ENCODE measurements at places on chromosomes 12 and 14.

DNA sequence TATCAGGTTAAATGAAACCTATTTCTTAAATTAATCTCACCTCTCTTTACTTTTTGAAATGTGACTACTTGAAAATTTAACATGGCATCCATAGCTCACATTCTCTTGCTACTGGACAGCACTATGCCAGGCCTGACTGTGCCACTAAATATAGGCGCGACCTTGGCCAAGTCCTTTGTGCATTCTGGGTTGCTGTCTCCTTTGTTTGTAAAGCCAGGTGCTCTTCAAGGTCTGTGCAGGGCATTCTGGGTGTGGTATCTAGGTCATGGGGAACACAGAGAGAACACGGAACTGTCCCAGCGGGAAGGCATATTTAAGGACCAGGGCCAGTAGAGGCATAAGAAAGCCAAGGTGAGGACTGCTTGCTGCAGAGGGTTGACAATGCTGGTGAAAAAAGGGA, 121.2 kb downstream of the ZNF664 start:
- DNase-seq: no peak

DNA sequence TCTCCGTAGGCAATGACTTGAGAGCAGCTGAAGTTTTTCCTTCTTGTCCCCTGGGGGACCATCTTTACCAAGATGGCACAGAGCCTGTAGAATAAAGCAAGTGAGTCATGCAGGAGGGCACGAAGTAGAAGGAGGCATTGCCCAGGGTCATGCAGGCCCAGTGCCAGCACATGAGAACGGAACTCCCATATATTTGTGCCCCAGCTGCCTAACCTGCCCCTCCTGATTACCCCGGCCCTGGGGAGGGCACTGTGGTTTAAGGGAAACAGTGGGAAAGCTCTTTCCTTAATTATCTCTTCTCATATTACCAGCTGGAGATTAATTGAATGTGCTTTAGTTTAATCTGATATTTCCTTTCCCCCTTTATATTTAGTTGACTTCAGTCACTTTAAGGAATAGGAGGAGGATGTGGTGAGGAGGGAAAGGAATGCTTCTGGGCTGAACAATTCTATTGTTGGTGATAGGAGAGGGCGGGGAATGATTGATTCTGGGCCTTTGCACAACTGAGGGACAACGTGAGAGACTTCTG, 51.9 kb downstream of the RASSF8 start:
- DNase-seq: no peak

- no peak for DNase-seq
Measured at GRCh38 chr14:72774141-72774540, 119.8 kb downstream of the DPF3 start.

DNA sequence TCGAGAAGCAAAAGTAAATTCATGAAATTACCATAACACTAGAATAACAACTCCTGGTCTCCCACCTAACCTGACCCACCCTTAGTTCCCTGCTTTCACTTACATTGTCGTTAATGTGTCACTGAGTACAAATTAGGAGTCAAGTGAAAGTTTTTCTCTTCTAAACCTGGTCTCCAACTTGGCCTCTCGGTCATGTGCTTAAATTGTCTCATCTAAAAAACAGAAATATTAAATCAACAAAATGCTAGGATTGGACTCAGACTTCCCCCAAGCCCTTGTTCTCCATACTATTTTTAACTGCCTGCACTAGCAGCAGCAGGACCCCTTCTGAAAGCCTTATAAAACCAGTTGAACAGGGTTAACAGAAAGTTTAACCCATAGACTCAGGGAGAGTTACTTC, 1.8 kb upstream of the BTG1 start:
- no peak for DNase-seq

DNA sequence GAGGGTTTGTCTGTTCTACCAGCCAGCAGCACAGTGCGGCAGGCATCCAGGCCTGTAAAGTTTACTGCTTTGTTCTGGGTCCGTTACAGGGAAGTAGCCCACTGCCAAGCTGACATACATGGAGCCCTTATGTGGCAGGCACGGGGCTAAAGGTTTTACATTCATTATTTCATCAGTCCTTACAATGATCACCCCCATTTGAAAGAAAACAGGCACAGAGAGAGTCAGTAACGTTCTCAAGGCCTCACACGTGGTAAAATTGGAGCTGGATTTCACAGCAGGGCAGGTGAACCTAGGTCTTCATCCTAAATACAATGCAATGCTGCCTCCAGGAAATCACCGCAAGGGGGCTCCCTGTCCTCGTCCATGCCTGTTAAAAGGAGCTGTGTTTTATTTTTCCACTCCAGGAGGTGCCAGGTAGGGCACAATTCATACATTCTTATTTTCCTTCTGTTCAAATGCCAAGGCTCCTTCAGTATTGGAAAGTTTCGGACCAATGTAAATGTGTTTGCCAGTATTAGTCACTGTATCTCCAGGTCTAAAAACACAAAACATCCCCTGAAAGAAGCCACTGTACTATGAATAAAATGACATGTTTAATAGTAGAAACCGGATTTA, 172.2 kb upstream of the GZMB start:
- peak; percentile 9 for DNase-seq

GRCh38 chr12:104858611-104859543, 99.2 kb downstream of the SLC41A2 start:
- no peak for DNase-seq

DNA sequence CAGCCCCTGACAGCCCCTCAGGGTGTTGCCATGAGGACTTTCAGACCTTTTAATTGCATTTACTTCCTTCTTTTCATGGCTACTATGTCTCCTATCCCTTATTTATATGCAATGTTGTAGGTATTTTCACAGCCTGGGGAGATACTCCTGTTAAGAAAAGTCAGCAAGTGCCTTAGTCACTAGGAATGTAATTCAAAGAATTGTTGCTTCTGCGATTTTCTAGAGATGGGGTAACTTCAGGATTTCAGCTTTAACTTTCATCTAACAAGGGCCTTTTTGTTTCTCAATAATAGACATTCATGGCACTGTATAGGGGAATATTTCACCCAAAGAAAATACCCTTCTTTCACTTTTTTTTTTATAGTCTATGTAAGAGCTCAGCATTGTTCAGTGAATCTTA, 533.3 kb upstream of the MIS18BP1 start:
- no peak for DNase-seq

DNA sequence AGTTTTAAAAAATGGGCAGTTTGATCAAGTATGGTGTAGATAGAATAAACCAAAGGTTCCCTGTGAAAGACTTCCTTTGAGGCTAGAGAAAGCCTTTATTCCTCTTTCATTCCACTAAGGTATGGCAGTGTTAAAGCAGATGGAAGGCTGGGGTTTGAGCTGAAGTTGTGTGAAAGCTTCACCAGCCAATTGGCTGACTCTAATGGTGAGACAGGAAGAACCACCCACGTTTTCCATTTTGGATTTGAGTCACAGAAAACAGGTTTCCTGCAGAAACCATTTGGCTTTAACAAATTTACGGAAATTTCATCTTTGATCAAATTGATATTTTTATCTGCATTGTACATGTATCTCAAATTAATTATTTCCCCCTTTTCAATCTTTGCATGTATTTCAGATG, 455.0 kb downstream of the PCNX1 start:
- DNase-seq: no peak

DNA sequence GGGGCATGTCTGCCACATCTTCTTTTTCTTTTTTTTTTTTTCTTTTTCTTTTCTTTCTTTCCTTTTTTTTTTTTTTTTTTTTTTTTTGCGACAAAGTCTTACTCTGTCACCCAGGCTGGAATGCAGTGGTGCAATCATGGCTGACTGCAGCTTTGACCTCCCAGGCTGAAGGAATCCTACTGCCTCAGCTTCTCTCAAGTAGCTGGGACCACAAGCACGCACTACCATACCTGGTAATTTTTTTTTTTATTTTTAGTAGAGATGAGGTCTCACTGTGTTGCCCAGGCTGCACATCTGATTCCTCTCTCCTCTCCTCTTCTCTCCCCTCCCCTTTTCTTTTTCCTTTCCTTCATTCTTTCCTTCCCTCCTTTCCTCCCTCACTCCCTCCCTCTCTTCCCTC, 18.5 kb downstream of the SLC15A5 start:
- DNase-seq: no peak

DNA sequence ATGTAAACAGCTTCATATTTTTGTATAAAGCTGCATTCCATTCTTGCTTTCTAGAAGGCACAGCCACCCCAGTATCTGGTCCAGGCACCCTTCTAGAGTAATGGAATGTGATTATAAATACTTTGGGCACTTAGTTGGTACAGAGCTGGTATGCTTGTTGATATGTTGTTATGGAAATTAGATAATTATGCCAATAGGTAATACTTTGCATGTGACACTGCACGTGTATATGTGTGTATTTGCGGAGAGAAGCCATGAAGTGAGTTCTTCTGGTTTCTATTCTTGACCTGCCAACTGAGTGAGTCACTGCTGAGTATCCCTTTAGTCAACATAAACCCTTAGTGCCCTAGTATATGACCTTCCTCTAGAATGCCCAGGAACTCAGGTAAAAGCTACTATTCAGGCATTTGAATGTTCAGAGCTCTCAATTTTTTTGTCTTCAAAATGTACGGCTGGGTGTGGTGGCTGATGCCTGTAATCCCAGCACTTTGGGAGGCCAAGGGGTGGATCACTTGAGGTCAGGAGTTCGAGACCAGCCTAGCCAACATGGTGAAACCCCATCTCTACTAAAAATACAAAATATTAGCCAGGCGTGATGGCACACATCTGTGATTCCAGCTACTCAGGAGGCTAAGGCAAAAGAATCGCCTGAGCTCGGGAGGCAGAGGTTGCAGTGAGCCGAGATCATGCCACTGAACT, 6.2 kb upstream of the TCP11L2 start:
- DNase-seq: no peak

DNA sequence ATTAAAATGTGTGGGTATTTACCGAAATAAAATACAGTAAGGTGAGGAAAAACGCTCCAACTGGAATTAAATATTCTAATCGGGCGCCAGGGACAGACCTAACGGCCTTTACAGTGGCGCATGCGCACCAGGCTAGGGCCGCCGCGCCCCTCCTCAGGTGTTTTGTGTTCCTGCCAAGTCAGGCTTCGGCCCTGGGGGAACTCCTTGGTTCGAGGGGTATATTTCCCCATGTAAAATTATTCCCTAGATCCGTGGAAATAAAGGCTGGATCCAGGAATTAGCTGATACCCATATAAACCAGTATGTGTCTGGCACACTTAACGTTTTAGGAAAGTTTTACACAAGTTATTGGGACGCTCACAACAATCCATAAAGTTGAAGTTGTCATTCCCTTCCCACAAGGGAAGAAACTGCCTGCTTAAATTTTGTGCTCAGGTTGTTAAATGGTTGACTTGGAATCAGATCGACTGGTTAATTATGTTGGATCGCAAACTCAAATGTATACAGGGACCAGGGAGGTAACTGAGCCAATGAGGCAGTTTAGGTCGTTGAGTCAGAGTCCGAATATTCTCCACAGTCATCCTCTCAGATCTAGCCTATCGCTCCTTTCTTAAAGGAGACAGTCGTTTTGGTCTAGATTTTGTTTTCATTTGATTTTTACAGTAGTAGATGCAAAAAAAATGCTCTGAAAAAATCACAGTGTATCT, 621 bp upstream of the ANAPC7 start:
- peak; percentile 73 for DNase-seq

- DNase-seq: no peak
Measured at GRCh38 chr12:53844994-53845844, 93.4 kb upstream of the HOXC13 start.

DNA sequence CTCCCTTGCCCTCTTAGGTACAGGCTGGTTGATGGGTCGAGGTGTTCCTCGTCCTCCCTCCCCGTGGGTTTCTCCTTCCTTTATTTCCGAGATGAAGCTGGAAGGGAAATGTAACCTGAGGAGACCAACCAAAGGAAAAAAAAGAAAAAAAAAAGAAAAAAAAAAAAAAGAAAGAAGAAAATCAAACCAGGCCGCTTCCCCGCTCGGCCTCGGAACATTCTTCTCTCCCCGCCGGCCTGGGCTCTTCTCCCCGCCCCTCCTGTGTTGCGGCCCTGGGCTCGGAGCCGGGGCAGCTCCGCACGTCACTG, 1.6 kb upstream of the NFATC4 start:
- no peak for DNase-seq

DNA sequence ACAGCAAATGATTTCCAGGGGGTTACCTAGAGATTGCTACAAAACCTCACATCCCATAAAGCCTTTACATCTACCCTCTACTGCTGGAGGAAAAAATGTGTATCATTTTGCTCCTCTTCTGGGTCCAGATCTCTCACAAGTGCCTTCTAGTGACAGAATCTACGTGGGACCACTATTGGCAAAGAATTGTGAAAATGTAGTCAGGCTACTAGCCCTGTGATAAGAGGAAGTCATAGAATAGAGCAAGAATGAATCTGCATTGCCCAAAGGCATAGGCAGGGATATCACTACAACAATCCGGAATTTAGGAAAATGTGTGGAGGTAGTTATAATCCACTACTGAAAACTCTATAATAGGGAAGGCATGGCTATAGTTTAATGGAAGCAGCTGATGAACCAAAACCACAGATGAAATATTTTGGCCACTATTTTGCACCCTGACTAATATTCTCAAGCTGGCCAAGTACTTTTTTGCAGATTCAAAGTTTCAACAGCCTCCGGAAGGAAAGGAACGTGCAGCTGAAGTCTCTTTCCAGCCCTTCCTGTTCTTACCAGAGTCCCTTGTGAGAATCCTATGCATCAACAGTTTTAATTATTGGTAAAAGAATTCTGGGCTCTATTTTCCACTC, 176.8 kb downstream of the PHLDA1 start:
- no peak for DNase-seq

- no peak for DNase-seq
Measured at GRCh38 chr12:24023081-24023480, 73.6 kb upstream of the SOX5 start.

DNA sequence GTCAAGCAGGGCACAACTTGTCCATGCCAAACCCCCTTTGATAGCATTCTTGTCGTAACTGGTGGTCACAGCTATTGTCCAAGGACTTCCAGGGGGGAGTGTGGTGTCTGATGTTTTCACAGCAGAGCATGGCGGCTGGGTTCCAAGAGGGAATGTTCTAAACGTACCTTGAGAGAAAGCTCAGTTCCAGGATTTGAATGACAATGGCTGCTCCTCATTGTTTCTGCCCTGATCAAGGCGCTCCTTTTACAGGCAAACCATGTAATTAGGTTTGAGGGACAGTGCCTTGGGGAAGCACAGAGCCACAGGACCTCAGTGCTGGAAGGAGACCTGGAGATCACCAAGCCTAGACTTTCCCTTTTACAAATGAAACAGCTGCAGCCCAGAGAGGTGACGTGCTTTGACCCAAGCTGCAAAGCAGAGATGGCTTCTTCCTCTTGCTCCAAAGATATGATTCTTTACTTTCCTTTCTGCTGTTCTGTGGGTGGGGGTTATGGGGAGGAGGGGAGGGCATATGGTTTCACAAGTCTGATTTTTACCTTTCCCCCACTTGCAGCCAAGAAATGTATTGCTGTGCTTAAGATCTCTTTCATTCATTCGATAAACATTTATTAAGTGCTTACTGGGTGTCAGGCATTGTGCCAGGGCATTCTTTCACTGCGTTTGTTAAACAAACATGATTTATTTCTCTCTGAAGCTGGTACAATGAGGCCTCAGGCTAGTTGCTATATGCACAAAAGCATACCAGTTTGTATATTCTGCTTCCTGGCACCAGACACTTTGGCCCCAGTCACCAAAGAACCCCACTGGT, 172.8 kb downstream of the KTN1 start:
- DNase-seq: no peak
